Aorta (tissue), 5 donors: ENCODE measurements at places on chromosomes 11 and 22. TPM values are rescaled to one million over a fixed set of nuclear protein-coding genes. Genes with fewer than 3 reads are reported as not detected.

DNA sequence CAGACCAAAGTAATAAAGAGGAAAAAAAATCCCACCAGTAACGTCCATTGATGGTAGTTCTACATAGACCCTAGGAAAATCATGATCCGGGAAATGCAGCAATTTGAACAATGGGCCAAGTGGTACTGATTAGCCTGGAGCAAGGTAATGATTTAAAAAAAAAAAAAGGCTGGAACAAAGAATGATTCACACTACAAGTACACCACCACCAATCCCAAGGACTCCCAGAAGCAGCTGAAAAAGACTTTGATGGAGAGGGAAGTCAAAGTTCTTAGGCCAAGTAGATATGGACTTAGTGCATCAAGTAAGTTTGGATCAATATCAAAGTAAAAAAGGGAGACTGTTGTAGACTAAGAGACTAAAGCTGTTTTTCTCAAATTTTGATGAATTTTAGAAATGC lies 11.8 kb downstream of the KCTD14 start:
- no peak for DNase-seq
- no peaks in the 10 kb centered on the region for H3K4me1 ChIP-seq
- H3K36me3 ChIP-seq, result no peaks in the 10 kb centered on the region
- no peak overlapping the region for H3K27ac ChIP-seq

GRCh38 chr11:111723595-111723994 lies 42.6 kb downstream of the PPP2R1B start:
- H3K4me3 ChIP-seq, result no peak overlapping the region
- DNase-seq, result no peak
- H3K4me1 ChIP-seq, result peaks cover under 1% of the 10 kb centered on the region
- H3K27me3 ChIP-seq, result no peaks in the 10 kb centered on the region
- peaks cover 6% of the 10 kb centered on the region for H3K36me3 ChIP-seq

GRCh38 chr22:43862074-43862881 lies at the start of gene SULT4A1:
SULT4A1 (minus strand) TSS chr22:43862513; CDS start chr22:43862382, 131 bp downstream.
- H3K27ac ChIP-seq, result no peak within 1 kb of the TSS
- no peaks in the 10 kb centered on the region for H3K4me1 ChIP-seq
- no peaks in the 10 kb centered on the region for H3K36me3 ChIP-seq
- no peak within 1 kb of the TSS for H3K4me3 ChIP-seq
- H3K27me3 ChIP-seq, result no peaks in the 10 kb centered on the region

GRCh38 chr11:79461144-79461543 lies 20.3 kb upstream of the TENM4 start:
- DNase-seq, result no peak
- no peak overlapping the region for H3K27ac ChIP-seq
- H3K4me3 ChIP-seq, result no peak overlapping the region
- H3K27me3 ChIP-seq, result no peaks in the 10 kb centered on the region
- H3K36me3 ChIP-seq, result no peaks in the 10 kb centered on the region
- H3K4me1 ChIP-seq, result no peaks in the 10 kb centered on the region

The SCGB2A2 gene
- total RNA-seq, result not detected
